ENCODE measurements at places on chromosomes 4 and X.

DNA sequence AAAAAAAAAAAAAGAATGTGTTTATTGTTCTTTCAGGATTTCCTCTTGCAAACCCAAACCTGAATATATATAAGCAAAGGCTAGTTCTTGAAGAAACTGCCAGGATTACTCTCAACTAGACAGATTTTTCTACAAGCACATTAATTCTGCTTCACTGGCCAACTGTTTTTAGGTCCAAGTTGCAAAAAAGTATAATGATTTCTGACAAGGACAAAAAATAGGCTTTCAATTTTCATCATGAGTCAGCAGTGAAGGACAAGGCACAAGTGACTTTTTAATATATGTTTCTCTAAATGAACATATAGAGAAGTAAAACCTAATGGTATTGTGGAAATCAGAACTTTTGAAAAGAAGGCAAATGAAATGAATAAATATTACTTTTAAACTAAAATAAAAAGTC is 73.7 kb downstream of the ELOVL6 start:
- DNase-seq: no peak

- no peak for DNase-seq
These were observed 10.0 kb downstream of the QRFPR start for GRCh38 chr4:121370729-121371325.

DNA sequence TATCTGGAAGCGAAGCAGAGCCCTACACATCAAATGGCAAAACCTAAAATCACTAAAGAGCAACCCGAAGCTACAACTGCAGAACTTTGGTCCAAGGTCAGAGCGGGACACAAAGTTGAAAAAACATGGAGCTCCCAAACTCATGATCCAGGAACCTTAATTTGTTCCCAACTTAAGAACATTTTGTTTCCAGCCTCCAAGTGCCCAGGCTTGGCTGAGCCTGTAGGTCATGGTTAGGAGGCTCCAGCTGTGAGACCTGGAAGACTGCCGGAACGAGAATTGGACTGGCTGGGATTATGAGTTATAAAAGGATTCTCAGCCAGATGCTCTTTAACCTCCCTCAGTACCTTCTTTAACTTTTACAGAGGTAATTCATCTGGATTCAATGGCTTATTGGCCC is 349.1 kb upstream of the DDX53 start:
- DNase-seq: no peak

GRCh38 chr4:177699365-177700213 is 257.4 kb upstream of the AGA start:
- DNase-seq: no peak

DNA sequence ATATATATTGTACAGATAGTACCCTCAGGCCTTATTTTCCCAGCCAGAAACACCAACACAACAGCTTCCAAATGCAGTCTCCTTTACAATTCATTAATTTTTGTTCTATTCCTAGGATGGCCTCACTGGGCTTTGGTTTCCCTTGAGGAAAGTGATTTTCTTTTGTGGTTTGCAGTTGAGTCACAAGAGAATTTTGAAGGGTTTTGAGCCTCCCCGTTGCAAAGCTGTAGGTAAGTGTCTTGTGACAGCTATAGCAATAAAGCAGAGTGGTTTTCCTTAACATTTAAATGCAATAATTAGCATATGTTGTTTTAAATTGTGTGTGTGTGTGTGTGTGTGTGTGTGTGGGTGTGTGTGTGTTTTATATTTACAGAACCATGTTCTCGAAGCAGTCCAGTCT is 54.1 kb upstream of the WDR17 start:
- DNase-seq: no peak

DNA sequence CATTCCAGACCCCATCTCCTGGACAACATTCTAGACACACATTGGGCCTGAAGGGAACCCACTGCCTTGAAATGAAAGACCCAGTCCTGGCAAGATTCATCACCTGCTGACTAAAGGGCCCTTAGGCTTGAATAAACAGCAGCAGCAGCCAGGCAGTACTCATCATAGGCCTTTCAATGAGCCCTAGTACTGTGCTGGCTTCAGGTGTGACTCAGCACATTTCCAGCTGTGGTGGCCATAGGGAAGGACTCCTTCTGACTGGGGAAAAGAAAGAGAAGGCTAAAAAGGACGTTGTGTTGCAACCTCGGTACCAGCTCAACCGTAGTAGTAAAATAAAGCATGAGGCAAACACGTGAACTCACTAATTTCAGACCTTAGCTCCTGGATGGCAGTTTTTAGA is 344.0 kb downstream of the ACTRT1 start:
- DNase-seq: peak; percentile 33

- no peak for DNase-seq
These were observed 1.3 kb downstream of the NPY1R start for GRCh38 chr4:163330916-163331628.

- DNase-seq: no peak
These were observed 75.0 kb downstream of the FAT4 start for GRCh38 chr4:125389713-125390112.

- DNase-seq: peak; percentile 13
These were observed 816.4 kb upstream of the FRG1 start for GRCh38 chr4:189124149-189124758.

- no peak for DNase-seq
These were observed 53.2 kb upstream of the C4orf54 start for GRCh38 chr4:99710681-99711345.
